ENCODE measurements at places on chromosomes 7 and 10.

DNA sequence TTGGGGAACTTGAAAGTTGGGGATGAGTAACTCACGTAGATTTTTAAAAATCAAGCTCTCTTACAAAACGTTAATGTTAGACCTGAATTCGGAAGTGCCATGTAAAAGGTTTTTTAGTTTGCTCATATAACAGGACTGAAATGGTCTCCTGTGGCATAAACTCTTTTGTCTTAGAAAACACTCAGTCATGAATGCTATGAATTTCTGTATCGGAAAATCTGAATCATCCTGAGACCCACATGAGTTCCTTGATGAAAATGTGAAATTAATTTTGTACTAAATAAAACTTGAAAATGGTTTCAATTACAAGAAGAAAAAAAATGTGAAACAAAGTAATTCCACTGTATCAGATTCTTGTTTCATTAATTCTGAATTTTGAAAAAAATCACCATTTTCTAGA lies 134.8 kb upstream of the BMPER start:
- no peak for DNase-seq

DNA sequence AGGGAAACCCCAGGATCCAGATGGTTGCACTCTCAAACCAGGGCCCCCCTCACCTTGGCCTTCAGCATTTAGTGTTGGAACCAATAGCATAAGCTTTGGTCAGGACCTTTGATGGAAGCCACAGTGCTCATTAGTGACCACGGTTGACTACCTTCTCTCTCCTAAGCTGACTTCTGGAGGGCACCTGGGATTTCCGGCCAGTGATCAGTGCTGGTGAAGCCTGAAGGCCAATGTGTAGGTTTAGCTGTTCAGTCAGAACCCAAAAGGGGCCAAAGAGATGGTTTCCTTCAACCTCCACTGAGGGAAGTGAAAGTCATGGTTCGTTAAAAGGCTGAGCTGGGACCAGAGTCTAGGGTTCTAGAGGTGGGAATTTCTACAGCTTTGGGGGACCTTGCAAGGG lies 46.4 kb downstream of the TCF7L2 start:
- DNase-seq = no peak

- no peak for DNase-seq
These were observed 52.9 kb downstream of the C10orf67 start for GRCh38 chr10:23291551-23292334.

DNA sequence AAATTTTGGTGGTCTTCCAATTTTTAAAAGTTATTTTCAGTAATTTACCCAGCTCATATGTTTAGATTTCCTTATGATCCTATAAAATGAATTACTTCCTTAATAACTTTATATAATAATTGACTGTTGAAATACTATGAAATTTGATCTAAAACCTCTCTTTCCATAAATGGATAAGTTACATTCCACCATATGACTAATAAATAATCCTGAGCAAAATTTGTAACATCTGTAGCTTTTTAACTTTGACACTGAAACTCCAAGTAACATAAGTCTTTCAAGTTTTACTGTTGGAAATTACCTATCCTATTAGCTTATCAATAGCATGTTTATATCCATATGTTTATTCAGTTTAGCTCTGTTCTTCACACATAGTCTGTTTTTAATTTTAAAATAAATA lies 85.3 kb downstream of the HECTD2 start:
- DNase-seq = no peak

- DNase-seq = no peak
These were observed 446.0 kb downstream of the PARD3 start for GRCh38 chr10:34369120-34369519.

DNA sequence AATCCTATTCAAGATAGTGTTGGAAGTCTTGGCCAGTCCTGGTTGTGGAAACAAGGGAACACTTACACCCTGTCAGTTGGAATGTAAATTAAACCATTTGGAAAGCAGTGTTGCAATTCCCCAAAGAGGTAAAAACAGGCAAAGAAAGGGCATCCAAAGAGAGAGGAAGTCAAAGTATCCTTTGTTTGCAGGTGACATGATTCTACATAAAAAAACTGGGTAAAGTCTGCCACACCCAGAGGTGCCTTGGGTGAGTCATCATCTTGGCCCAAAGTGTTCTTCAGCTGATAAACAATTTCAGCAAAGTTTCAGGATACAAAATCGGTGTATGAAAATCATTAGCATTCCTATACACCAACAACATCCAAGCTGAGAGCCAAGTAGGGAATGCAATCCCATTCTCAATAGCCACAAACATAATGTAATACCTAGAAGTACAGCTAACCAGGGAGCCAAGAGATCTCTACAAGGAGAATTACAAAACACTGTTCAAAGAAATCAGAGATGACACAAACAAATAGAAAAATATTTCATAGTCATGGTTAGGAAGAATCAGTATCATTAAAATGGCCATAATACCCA lies 278.7 kb downstream of the SDK1 start:
- no peak for DNase-seq

- no peak for DNase-seq
These were observed 234.6 kb upstream of the PITRM1 start for GRCh38 chr10:3407208-3407607.

- DNase-seq = no peak
These were observed 625.1 kb downstream of the TYW1 start for GRCh38 chr7:67621704-67622103.

DNA sequence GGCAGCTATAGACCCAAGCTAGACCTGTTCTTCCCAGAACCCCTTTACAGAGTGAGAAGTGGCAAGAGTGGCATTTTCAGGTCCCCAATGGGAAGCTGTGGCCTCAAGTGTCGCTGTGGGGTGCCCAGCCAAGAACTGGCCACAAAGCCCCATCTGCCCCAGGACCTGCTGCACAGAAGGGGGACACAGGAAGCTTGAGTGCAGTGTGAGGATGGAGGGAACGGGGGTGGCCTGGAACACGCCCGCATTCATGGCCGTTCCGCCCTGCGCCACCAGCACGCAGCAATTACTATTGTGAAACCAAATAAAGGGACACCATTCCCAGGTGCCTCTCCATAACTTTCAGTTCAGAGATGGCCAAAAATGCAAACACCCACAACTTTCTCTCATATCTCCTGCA lies 237.6 kb upstream of the TCERG1L start:
- no peak for DNase-seq

Measured in stimulated activated CD8-positive, alpha-beta memory T cell treated with anti-CD3 and anti-CD28 coated beads, Interleukin-4, amount 100 ng/mL, for 4 hours (primary cell).